ENCODE measurements at places on chromosomes 7 and 10.

- DNase-seq: no peak
Measured at GRCh38 chr10:70250961-70251680, 17.9 kb upstream of the PPA1 start.

- DNase-seq: no peak
Measured at GRCh38 chr7:131533151-131533559, 23.3 kb downstream of the PODXL start.

- DNase-seq: no peak
Measured at GRCh38 chr7:135741905-135742304, 6.7 kb downstream of the FAM180A start.

DNA sequence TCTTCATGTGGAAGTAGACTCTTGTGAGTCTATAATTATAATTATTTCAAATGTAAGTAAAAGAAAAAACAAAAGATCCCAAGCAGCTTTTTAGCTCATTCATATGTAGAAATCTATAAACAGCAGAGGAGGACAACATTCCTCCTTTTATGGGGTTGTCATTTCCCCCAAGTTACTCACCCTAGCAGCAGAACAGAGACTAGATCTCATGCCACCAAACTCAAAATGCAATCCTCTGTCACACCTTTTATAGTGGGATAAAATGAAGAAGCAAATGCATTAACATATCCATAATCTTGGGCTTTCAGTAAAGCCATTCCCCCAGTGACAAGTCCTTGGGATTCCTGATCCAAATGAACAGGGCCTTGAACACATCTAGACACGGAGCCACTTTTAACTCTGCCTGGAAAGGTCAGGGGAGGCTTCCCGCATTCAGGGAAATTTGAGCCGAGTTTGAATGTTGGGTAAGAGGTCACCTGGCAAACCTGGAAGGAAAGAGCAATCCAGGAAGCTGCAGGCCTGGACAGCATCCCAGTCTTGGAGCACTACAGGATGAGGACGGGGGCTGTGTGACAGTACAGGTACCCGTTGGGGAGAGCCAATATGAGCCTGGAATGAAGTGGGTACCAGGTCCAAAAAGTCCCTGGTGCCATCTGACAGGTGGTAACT, 76.4 kb downstream of the DOCK4 start:
- DNase-seq: no peak

DNA sequence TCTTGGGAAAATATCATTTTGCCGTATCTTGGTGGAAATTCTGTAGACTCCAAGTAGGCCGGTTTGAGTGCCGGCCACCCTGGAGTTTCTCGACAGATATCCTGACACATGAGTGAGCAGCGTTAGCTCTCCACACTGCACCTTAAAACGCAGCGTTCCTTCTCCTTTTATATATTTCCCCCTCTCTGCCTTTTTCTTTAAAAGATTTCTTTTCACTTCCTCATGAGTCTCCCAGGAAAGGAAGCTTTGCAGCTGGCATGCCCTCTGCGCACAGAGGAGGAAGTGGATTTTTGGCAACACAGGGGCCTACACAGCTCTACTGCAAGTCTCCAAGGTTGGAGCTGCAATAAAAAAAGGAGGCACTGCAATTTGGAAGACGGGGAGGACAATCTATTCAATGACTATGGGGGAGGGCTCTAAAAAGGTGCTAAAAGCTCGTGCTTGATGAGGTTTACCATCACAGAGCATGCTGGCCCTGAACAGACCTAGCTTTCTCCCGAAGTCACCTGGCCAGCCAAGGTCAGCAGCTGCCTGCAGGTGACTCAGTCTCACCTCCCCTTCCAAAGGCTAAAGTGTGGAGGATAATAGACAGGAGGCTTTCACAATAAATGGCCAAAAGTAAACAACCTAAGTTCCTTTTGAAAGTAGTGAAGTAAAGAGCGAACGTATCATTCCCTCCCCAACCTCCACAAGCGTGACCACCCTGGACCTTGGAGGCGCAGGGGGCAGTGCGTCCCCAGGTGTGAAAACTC, 252.8 kb downstream of the ZMYND11 start:
- DNase-seq: no peak

Measured in activated CD4-positive, alpha-beta T cell treated with anti-CD3 and anti-CD28 coated beads, Interleukin-2, amount 10 ng/mL, durations not matched to agents 7 days and 5 days (primary cell).